HS-5 (cell line): ENCODE measurements at places on chromosomes 13 and 19.
A peak's percentile ranks its signal among the peaks of the same experiment; 100 is the strongest.

GRCh38 chr19:30792561-30793505, 420.6 kb downstream of the ZNF536 start:
- DNase-seq: no peak

- no peak for DNase-seq
Observed at GRCh38 chr13:106140476-106140875, 395.0 kb downstream of the EFNB2 start.

GRCh38 chr19:6476155-6476895, 5.3 kb downstream of the DENND1C start:
- no peak for DNase-seq

DNA sequence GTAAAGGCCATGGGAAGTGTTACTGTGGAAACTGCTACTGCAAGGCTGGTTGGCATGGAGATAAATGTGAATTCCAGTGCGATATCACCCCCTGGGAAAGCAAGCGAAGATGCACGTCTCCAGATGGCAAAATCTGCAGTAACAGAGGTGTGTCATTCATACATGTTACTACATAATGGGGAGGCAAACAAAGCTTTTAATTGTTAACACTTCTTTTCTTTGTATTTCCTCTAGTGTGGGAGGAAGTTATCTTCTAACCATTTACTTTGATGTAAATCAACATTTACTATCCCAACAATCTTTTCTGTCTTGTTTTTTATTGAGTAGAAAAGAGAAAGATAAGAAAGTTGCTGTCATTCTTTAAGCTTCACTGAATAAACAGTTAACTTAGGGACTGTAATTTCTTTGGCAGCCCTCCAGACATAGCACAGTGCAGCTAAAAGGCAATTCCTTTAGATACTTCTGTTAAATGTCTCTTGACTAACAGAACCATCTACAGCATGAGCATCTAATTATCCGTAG, 126.9 kb downstream of the ITGBL1 start:
- no peak for DNase-seq

DNA sequence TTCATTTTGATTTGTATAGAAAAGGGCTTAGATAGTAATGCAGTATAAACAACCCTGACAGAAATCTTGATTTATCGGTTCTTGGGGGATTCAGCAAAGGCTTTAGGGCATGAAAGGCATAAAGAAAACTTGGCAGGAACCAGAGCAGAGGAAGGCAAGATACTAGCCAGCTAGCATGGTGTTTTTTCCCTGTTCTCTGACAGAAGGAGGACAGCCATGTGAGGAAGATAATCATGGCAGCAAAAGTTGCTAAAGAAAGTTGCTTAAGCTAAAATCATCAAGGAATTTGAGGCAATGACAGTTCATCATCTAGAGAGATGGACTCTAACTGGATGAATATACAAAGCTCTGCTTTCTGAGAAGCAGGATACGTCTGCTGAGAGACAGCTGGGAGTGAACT, 294.1 kb downstream of the KCNRG start:
- no peak for DNase-seq

DNA sequence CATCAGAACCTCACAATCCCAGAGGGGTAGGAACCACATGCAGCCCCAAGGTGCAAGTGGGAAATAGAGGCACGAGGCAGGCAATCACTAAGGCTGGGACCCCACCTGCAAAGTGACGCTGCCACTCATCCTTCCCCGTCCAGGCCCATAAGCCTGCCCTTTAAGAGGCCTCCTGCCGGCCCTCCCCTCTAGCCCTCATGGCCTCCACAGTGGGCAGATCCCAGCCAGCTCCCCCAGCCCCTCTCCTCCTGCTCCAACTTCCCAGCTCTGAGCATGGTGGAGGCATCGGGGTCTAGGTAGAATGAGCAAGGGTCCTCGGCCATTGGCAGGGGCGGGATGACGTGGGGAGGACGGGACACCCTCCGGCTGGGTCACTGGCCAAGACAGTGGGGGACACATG, 2.7 kb downstream of the ZSCAN18 start:
- DNase-seq: no peak

DNA sequence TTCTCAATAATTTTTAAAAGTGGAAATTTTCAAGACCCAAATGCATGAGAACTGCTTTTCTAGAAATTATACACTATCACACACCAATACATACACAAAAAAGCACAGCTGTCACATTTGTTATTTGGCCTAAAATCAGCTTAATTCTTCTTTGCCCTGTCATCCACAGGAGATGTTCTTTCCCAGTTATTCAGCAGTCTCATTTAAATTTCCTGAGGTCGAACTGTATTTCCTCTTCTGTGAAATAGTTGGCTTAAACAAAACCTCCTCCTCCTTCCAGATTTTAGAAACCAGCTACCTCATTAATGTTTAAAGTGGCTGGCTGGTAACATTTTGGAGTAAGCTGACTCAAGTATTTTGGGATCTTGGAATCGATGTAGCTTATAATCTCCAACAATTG, 39.1 kb downstream of the SMAD9 start:
- no peak for DNase-seq

DNA sequence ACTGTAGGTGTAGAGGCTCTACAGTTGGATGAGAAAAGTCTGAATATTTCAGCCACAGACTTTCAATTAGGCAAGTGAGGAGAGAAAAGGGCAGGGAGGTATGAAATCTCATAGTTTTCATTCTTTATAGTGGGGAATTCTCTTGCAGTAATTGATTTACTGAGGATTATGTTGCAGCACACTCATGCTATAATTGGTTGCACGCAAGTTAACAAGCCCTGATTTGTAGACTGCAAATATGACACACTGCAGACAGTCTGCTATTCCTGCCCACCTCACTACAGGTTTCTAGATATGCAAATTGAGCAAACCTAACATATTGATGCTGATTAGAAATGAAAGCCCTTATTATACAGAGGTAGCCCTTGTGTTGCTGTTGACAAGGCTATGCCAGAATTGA, 139.4 kb downstream of the LHFPL6 start:
- no peak for DNase-seq

- no peak for DNase-seq
Observed at GRCh38 chr19:50206191-50206590, 2.8 kb downstream of the MYH14 start.

DNA sequence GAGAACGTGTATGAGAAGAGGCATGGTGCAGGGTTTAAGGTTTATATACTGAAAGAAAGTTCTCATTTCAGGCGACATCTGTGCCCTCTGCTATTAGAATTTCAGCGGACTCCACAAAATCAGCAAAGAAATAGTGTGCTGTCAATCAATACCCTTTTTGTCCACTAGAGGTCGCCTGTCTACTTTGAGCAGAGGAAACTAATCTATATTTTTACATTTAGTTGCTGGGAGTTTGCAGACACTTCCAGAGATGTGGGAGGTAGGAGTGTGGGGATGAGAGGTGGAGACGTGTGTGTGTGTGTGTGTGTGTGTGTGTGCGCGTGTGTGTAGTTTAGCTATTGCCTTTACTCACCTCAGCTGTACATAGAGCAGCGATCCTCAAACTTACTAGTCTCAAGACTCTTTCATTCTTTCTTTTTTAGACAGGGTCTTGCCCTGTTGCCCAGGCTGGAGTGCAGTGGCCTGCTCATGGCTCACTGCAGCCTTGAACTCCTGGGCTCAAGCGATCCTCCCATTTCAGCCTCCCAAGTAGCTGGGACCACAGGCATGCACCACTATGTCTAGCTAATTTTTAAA, 9.7 kb downstream of the INAFM1 start:
- DNase-seq: peak; percentile 57

DNA sequence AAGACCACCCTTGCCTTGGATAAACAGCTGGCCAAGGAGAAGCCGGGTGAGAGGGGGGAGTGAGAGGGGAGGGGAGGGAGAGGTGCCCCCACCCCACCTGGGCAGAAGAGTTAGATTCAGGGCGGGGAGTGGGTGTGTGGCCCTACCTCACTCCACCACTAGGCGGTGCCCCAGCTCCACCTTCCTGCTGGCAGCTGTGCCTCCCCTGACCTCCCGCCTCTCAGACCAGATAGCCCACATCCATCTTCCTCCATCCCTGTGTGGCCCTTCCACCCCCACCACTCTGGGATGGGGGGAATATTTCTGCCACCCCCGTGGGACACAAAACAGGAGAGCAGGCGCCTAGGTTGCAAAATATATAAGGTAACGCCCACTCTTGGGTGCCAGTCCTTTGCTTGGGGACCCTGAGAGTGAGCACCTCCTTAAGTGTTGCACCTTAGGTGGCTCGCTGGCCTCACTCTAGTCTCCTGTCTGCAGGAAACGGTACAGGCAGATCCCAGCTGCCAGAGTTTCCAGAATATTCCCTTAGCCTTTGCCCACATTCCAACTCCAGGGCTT, 13.8 kb upstream of the EHD2 start:
- no peak for DNase-seq

DNA sequence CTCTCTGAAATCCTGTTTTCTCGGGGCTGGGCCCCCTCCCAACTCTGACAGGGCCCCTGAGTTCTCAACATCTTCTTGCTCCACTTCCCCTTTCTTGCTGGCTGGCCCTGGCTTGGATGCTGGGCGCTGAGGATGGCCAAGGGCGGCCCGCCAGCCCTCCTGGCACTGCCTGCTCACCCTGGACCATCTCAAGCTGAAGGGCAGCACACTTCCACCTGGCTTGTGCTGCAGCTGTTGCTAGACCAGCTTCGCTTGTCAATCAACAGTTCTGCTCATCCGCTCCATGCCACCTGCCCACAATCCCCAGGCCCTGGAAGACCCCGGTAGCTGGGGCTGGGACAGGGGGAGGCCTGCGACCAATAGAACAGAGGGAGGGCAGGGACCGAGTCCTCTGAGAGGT, 6.9 kb upstream of the GMIP start:
- DNase-seq: no peak

DNA sequence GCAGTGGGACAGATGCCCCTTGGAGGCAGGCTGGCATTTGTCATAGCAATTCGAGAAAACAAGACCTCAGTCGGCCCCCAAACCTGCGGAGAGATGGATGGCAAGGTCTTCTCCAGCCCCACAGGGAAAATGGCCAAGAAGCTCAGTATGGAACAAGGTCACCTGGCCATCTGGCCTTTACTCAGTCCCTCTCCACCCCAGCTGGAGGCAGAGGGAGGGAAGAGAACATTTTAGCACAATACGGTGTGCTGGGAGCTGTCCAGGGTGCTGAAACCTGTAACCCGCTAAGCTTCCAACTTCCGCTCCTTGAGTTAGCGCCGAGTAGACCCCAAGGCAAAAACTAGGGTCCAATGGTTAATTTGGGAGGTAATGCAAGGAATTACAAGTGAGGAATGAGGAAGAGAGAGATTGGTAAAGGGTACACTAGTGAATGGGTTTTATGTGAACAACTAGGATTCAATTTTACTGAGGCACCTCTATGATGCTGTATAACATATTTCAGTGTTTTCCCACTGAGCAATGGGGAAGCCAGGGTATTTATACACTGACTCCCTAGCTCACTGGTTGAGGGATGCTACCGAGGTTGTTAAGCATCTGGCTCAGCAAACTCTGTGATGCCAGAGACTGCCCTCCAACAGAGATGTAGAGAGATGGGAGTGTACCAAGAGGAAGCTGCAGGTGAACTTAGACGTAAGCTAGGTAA, 64.3 kb downstream of the CACNA1A start:
- DNase-seq: no peak

DNA sequence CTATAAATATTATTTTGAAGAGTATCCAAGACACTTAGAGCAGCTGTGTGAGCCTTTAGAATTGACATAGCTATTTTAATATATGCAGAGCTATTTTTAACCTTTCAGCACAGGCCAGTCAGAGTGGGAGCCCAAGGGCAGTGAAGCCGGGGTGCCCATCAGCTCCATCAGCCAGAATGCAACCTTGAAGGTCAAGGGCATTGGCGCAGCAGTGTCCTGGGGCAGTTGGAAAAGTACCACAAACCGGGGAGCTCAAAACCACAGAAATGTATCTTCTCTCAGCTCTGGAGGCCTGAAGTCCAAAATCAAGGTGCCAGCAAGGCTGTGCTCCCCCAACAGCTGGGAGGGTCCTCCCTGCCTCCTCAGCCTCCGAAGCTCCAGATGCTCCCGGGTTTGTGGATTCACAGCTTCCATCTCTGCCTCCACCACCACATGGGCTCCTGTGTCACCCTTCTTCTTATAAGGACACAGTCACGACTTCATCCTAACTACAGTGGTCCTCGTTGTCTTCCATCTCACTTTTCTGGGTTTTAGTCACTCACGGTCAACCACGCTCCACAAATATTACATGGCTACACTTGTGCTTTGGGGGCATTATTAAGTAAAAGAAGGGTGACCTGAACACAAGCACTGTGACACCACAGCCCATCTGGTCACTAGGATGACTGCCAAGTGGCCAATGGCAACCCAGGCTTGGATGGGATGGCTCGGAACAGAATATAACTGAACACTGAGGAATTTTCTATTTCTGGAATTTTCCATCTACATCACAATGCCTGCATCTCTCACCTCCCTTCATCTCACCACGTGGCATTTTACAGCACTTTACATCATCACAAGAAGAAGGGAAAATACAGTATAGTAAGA, 15.9 kb upstream of the GAS6 start:
- no peak for DNase-seq

DNA sequence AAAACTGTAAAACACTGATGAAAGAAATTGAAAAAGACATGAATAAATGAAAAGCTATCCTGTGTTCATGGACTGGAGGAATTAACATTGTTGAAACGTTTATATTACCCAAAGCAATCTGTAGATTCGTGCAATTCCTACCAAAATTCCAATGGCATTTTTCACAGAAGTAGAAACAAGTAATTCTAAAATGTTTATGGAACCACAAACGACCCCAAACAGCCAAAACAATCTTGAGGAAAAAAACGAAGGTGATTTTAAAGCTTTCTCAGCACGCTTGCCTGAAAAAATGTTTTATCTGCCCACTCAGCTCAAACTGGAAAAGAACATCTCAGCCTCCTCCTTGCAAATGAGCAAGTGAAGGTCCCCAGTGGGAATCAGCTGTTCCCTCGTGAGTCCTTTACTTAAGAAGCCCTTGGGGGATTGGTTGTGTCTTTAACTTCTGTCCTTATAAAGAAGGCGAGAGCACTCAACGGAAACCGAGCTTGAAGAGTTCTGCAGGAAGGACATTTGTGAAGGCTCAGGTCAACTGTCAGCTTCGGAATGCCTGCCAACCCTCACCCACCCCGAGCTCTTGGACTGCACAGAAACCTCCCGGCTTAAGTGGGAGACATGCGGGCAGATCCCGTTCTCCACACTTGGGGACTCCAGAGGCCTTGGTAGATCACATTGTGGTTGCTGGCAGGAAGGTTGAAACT, 256.0 kb upstream of the IRS2 start:
- DNase-seq: no peak

DNA sequence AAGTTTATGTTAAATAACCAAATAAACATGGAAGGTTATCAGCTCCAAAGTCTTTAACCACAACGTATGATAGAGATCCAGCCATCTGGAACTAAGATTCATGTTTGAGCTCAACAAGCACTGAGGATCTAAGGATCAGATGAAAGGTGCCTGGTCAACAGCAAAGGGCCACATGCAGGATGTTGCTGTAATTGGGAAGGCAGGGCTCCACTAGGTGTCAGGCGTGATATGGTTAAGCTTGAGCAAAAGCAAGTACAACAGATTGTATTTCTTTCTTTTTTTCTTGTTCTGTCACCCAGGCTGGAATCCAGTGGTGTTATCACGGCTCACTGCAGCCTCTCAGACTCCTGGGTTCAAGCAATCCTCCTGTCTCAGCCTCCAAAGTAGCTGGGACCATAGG, 12.0 kb downstream of the EBPL start:
- no peak for DNase-seq

GRCh38 chr19:49104229-49104864, 9.8 kb upstream of the LIN7B start:
- no peak for DNase-seq

GRCh38 chr19:39843919-39844793, 2.0 kb downstream of the FBL start:
- DNase-seq: peak; percentile 22

- DNase-seq: no peak
Observed at GRCh38 chr13:84823528-84823927, 941.3 kb upstream of the SLITRK1 start.
